ENCODE measurements at places on chromosomes 13 and 19. TPM values are rescaled to one million over a fixed set of nuclear protein-coding genes. Genes with fewer than 3 reads are reported as not detected.

Gene PSG3
- polyA plus RNA-seq, result not detected

Gene ERCC2
- polyA plus RNA-seq, result 18.2 TPM

GRCh38 chr19:13001502-13002165, 6.4 kb downstream of the NFIX start:
- no peak for DNase-seq
- peak overlapping the region; percentile 33 for H3K27ac ChIP-seq
- H3K36me3 ChIP-seq, result no peaks in the 10 kb centered on the region
- H3K27me3 ChIP-seq, result peaks cover 84% of the 10 kb centered on the region
- no peak overlapping the region for H3K4me3 ChIP-seq

- DNase-seq, result peak; percentile 57
- H3K4me1 ChIP-seq, result peaks cover 4% of the 10 kb centered on the region
- peak overlapping the region; percentile 98 for H3K4me3 ChIP-seq
- H3K36me3 ChIP-seq, result no peaks in the 10 kb centered on the region
- H3K27ac ChIP-seq, result peak overlapping the region; percentile 86
- no peaks in the 10 kb centered on the region for H3K27me3 ChIP-seq
Measured at GRCh38 chr19:58407658-58408151, 744 bp upstream of the ZNF584 start.

GRCh38 chr13:62643799-62644524, 1228.3 kb upstream of the PCDH20 start:
- no peak overlapping the region for H3K27ac ChIP-seq
- no peaks in the 10 kb centered on the region for H3K27me3 ChIP-seq
- H3K36me3 ChIP-seq, result no peaks in the 10 kb centered on the region
- DNase-seq, result no peak
